ENCODE measurements at places on chromosomes 4 and X.

DNA sequence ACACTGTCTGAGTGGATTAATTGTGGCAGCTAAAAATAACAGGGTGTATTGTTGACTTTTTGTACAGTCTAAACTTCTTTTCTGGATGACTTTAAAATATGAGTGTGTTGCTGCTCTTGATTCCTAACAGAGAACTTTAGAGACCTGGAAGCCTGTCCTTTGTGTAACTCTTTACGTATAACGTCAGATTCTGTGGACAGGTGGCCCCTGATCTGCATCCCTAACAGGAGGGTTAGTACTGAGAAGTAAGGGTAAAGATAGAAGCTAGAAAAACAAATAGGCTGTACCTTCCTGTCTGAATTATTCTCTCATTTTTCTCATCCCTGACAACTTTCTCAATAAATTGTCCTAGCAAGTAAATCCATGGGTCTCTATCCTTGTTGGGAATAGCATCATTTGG lies 105.7 kb upstream of the LIMCH1 start:
- no peak for DNase-seq

- DNase-seq = no peak
Measured at GRCh38 chrX:14027511-14028019, 2.1 kb downstream of the GEMIN8 start.

- no peak for DNase-seq
Measured at GRCh38 chr4:14165222-14165920, 537.8 kb upstream of the BOD1L1 start.

- DNase-seq = no peak
Measured at GRCh38 chr4:56307423-56307822, 79.9 kb downstream of the AASDH start.

DNA sequence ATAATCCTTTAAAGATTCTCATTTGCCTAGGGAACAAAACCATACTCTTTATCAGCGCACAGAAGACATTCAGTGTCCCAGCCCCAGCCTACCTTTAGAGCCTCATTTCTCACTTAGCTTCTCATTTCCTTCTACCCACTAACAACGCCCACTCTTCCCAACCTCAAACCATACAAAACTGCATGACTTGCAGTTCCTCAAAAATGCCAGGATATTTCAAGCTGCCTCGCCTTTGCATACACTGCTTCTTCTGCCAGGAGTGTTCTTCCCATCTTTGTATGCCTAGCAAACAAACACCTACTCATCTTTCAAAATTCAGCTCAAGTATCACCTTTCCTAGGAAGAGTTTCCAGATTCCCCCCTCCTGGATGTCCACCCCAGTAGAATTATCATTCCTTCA lies 129.9 kb upstream of the ADGRL3 start:
- DNase-seq = no peak

- no peak for DNase-seq
Measured at GRCh38 chr4:73743795-73744194, 3.4 kb downstream of the CXCL8 start.

DNA sequence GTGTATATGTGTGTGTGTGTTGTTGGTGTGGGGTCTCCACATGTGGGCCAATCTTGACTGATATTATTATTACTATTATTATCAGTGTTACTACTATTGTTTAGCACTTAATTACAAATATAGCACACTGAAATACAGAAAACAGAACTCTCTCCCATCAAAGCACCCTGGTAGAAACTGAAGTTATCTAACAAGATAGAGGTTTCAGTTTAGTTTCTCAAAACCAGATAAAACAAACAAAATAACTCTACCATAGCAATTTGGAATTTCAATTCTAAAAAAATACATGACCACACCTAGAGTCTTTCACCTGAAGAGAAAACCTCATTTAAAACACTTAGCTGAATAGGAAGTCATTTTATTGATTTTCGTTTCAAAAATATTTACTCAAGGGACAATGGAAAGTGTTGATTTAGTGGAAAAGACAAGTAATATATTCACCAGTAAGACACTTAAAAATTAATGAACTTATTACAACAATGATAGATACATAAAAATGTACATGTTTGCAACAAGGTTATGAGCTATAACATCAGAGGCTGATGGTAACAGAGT lies 252.3 kb downstream of the PDHA2 start:
- DNase-seq = no peak

- DNase-seq = no peak
Measured at GRCh38 chrX:37641859-37642258, 43.7 kb upstream of the XK start.

DNA sequence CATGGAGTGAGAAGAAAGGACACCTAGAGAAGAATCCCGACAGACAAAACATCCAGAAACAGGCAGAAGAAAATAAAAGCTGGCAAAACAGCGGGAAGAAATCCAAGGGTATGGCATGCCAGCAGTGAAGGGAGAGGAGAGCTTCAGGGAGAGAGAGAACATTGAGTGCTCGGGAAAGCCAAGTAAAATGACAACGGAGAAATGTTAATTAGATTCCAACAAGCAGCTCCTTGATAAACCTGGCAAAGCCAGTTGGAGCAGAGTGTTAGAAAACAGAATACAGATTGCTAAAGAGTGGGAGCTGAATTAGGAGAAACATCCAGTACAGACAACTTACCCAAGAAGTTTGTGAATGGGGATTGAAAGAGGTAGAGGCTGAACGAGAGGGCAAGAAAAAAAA lies 40.4 kb upstream of the MAOA start:
- DNase-seq = no peak

GRCh38 chrX:155643240-155643639 lies 30.5 kb upstream of the TMLHE start:
- no peak for DNase-seq

DNA sequence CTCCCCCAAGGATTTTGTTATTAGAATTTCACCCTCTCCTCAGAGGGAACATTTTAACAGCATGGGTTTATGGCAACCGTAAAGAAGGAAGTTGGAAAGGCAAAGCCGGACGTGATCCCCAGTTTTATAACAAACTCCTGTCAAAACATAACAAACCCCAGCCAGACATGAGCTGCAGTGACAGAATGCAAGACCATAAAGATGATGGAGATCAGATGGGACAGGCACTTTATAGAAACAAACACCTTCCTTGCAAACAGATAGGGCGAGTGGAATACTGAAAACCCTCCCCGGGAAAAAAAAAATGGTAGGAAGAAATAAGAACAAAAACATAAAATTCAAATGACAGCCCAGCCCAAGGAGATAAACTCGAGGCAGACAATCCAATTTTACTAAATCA lies 281.4 kb downstream of the LDB2 start:
- DNase-seq = no peak

DNA sequence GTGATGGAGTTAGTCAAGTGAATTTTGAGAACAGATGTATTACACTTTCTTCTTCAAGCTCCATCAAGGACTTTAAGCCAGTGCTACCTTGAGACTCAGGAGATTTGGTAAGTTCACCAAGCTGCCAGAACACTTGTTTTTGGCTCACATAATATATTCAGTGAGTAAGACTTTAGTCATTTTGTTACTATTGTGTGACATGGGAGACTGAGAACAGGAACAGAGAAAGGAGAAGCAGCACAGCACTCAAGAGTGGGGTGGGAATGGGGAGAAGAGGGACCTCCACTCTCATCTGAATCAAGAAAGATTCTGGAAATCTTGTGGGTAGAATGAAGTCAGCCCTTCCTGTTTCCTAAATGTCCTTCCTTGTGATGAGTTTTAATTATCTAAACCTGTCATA lies 87.3 kb upstream of the TET2 start:
- DNase-seq = no peak

GRCh38 chr4:6352031-6352692 lies 82.5 kb downstream of the WFS1 start:
- DNase-seq = no peak

GRCh38 chr4:124334119-124334518 lies 378.4 kb downstream of the ANKRD50 start:
- DNase-seq = no peak

- DNase-seq = no peak
Measured at GRCh38 chr4:97643179-97643578, 500.1 kb downstream of the STPG2 start.

Measured in activated CD8-positive, alpha-beta memory T cell treated with anti-CD3 and anti-CD28 coated beads, Interleukin-2, amount 50 U/mL, for 48 hours (primary cell).